ENCODE measurements at places on chromosomes 1 and 21. TPM values are rescaled to one million over a fixed set of nuclear protein-coding genes. Genes with fewer than 3 reads are reported as not detected.

AMY1C gene
- polyA plus RNA-seq: not detected

LCE6A gene
- not detected for polyA plus RNA-seq

KCNA3 gene
- polyA plus RNA-seq: 0.12 TPM

CFAP141 gene
- polyA plus RNA-seq: not detected

PGLYRP3 gene
- polyA plus RNA-seq: not detected

SPRR1A gene
- not detected for polyA plus RNA-seq

IFNLR1 gene
- polyA plus RNA-seq: not detected

PLEKHG5 gene
- polyA plus RNA-seq: 5.4 TPM

SRRM1 gene
- 61.2 TPM for polyA plus RNA-seq

TNFRSF1B gene
- 5.9 TPM for polyA plus RNA-seq

TNFSF4 gene
- polyA plus RNA-seq: 29.3 TPM

FAM72D gene
- 0.68 TPM for polyA plus RNA-seq

GPR161 gene
- polyA plus RNA-seq: 14.1 TPM

TMEM35B gene
- polyA plus RNA-seq: 36.8 TPM

AGT gene
- polyA plus RNA-seq: 6.2 TPM

TINAGL1 gene
- 0.36 TPM for polyA plus RNA-seq

AVPR1B gene
- not detected for polyA plus RNA-seq

OPTC gene
- not detected for polyA plus RNA-seq

SYTL1 gene
- 0.32 TPM for polyA plus RNA-seq

MR1 gene
- polyA plus RNA-seq: 16.7 TPM

BGLAP gene
- 0.12 TPM for polyA plus RNA-seq

PDE4B gene
- polyA plus RNA-seq: 13.8 TPM

OXCT2 gene
- polyA plus RNA-seq: 0.06 TPM

ANKRD35 gene
- 2.7 TPM for polyA plus RNA-seq

ILDR2 gene
- 0.10 TPM for polyA plus RNA-seq

G0S2 gene
- polyA plus RNA-seq: 4.7 TPM

PLK3 gene
- polyA plus RNA-seq: 20.1 TPM

HEATR1 gene
- polyA plus RNA-seq: 19.3 TPM

NECTIN4 gene
- polyA plus RNA-seq: 0.16 TPM

FLG2 gene
- not detected for polyA plus RNA-seq

HSD11B1 gene
- 4.5 TPM for polyA plus RNA-seq

FMO1 gene
- polyA plus RNA-seq: not detected

IL19 gene
- polyA plus RNA-seq: not detected

ZNF683 gene
- polyA plus RNA-seq: not detected

ADORA1 gene
- polyA plus RNA-seq: 2.1 TPM

TMPRSS2 gene
- not detected for polyA plus RNA-seq

ASPM gene
- polyA plus RNA-seq: 3.7 TPM
